ENCODE measurements at places on chromosomes 1 and 21. TPM values are rescaled to one million over a fixed set of nuclear protein-coding genes. Genes with fewer than 3 reads are reported as not detected.

The MYBPH gene
- not detected for total RNA-seq

The SLC6A17 gene
- total RNA-seq, result not detected

The AVPR1B gene
- not detected for total RNA-seq

The SERPINC1 gene
- total RNA-seq, result not detected

The LRRC53 gene
- not detected for total RNA-seq

The SH3BP5L gene
- 27.5 TPM for total RNA-seq

The S100A12 gene
- total RNA-seq, result 20.4 TPM

The FABP3 gene
- not detected for total RNA-seq

The VHLL gene
- total RNA-seq, result not detected

The EPS8L3 gene
- total RNA-seq, result not detected

The PDPN gene
- total RNA-seq, result not detected

The GPR157 gene
- 1.2 TPM for total RNA-seq

The LRRC71 gene
- total RNA-seq, result not detected

The KCNQ4 gene
- 0.14 TPM for total RNA-seq

The SERINC2 gene
- total RNA-seq, result 0.25 TPM

The SYT14 gene
- not detected for total RNA-seq

The TCHHL1 gene
- not detected for total RNA-seq

The PTCH2 gene
- 1.8 TPM for total RNA-seq

The SH2D2A gene
- 324 TPM for total RNA-seq

The ZMYND12 gene
- 0.47 TPM for total RNA-seq

- no peak overlapping the region for H3K4me3 ChIP-seq
- no peaks in the 10 kb centered on the region for H3K36me3 ChIP-seq
- no peak overlapping the region for H3K27ac ChIP-seq
Observed at GRCh38 chr1:30521261-30521865, 202.0 kb downstream of the MATN1 start.

- H3K27ac ChIP-seq, result no peak overlapping the region
- no peak overlapping the region for H3K4me3 ChIP-seq
Observed at GRCh38 chr1:48031676-48032075, 34.5 kb upstream of the TRABD2B start.

DNA sequence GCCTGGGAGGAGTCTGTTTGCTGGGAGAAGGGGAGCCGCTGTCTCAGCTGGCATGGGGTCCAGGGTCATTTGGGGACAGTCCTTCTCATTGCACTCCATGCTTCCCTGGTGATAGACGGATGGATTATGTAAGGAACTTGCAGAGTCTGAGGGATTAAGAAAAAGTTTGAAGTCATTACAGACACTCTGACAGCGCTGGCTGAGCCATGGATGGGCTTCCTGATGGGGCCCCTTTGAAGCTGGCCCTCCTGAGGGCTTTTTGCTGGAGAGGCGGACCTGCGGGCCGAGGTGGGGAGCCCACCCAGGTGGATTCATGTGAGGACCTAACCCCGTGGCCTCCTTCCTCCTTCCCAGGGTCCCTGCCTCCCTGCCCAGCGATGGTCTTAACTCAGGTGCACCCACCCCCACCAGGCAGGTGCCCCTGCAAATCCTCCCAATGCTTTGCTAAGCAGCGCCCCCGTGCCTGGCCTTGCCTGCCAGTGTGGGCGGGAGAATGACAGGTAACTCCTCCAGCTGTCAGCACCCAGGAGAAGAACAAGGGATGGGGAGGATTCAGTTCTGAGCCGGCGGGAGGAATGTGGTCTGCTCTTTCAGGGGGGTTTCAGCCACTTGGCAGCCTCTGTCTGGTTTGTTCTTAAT is 24.2 kb upstream of the C1orf174 start:
- DNase-seq, result no peak
- no peaks in the 10 kb centered on the region for H3K36me3 ChIP-seq
- H3K27me3 ChIP-seq, result no peaks in the 10 kb centered on the region
- no peak overlapping the region for H3K4me3 ChIP-seq

GRCh38 chr1:65208563-65208973 is 60.6 kb downstream of the AK4 start:
- no peak for DNase-seq
- no peak overlapping the region for H3K27ac ChIP-seq
- H3K36me3 ChIP-seq, result no peaks in the 10 kb centered on the region
- H3K4me3 ChIP-seq, result no peak overlapping the region
- no peaks in the 10 kb centered on the region for H3K27me3 ChIP-seq

GRCh38 chr1:195899762-195900352 is 708.4 kb downstream of the KCNT2 start:
- H3K4me1 ChIP-seq, result no peaks in the 10 kb centered on the region
- no peaks in the 10 kb centered on the region for H3K36me3 ChIP-seq
- no peak overlapping the region for H3K4me3 ChIP-seq
- DNase-seq, result no peak

- H3K4me3 ChIP-seq, result no peak overlapping the region
- peak; percentile 77 for DNase-seq
- H3K27ac ChIP-seq, result no peak overlapping the region
- peaks cover 28% of the 10 kb centered on the region for H3K36me3 ChIP-seq
- H3K27me3 ChIP-seq, result no peaks in the 10 kb centered on the region
Observed at GRCh38 chr1:234409328-234409727, 36.1 kb downstream of the COA6 start.

GRCh38 chr1:212544110-212544509 is 64.5 kb upstream of the ATF3 start:
- H3K27me3 ChIP-seq, result peaks cover 4% of the 10 kb centered on the region
- H3K4me3 ChIP-seq, result no peak overlapping the region
- no peaks in the 10 kb centered on the region for H3K4me1 ChIP-seq
- H3K36me3 ChIP-seq, result no peaks in the 10 kb centered on the region

DNA sequence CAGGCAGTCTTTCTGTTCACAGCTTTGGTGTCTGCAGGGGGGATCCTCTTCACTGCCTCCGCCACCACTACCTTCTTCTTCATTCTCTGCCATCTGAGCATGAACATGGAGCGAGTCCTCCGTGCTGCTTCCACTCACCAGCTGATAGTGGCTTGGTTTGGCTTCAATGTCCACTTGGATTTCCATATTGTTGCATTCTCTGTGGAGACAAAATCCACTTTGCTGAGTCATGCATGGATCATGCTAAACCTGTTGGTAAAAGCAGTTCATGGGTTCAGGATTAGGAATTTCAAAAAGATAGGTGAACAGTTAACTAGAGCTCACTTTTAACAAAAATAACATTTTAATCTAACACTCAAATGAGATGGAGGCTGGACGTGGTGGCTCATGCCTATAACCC is 27.5 kb downstream of the RNF19B start:
- H3K4me1 ChIP-seq, result peaks cover 6% of the 10 kb centered on the region
- no peak overlapping the region for H3K27ac ChIP-seq
- no peak overlapping the region for H3K4me3 ChIP-seq
- no peaks in the 10 kb centered on the region for H3K27me3 ChIP-seq
- peaks cover 56% of the 10 kb centered on the region for H3K36me3 ChIP-seq
- DNase-seq, result no peak

- no peak overlapping the region for H3K4me3 ChIP-seq
- no peaks in the 10 kb centered on the region for H3K27me3 ChIP-seq
- H3K27ac ChIP-seq, result no peak overlapping the region
- no peak for DNase-seq
- H3K36me3 ChIP-seq, result no peaks in the 10 kb centered on the region
Observed at GRCh38 chr1:238139713-238140112, 249.0 kb upstream of the ZP4 start.

- DNase-seq, result no peak
- H3K36me3 ChIP-seq, result peaks cover 2% of the 10 kb centered on the region
- no peaks in the 10 kb centered on the region for H3K27me3 ChIP-seq
- H3K4me3 ChIP-seq, result no peak overlapping the region
- H3K4me1 ChIP-seq, result no peaks in the 10 kb centered on the region
Observed at GRCh38 chr1:92188436-92189255, 29.1 kb upstream of the C1orf146 start.

- H3K27me3 ChIP-seq, result no peaks in the 10 kb centered on the region
- H3K27ac ChIP-seq, result peak overlapping the region; percentile 76
- peaks cover 23% of the 10 kb centered on the region for H3K4me1 ChIP-seq
- H3K36me3 ChIP-seq, result no peaks in the 10 kb centered on the region
- DNase-seq, result peak; percentile 48
- H3K4me3 ChIP-seq, result peak overlapping the region; percentile 78
Observed at GRCh38 chr1:204493984-204494280, 673 bp downstream of the PIK3C2B start.

GRCh38 chr1:199394856-199395255 is 632.7 kb upstream of the NR5A2 start:
- no peaks in the 10 kb centered on the region for H3K36me3 ChIP-seq
- no peak overlapping the region for H3K27ac ChIP-seq
- no peaks in the 10 kb centered on the region for H3K4me1 ChIP-seq
- no peak overlapping the region for H3K4me3 ChIP-seq

DNA sequence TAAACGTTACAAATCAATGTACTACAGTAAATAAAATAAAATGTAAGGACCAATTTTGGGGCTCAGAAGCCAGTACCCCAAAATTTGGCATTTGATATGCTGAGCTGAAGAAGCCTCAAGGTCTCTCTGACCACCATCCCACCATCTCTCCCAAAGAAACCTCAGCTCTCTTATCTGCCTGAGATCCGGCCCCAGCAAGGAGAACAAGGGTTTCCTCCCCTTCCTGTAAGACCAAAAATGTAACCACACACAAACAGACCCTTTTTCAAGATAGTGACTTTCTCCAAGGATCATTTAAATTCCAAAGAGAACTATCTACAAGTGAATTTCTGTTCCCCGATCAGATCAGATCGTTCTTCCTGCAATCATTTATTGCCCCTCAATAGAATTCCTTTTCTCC is 68.1 kb upstream of the SLC45A1 start:
- no peak overlapping the region for H3K27ac ChIP-seq
- H3K36me3 ChIP-seq, result no peaks in the 10 kb centered on the region
- no peak for DNase-seq

GRCh38 chr1:205961405-205961804 is 18.1 kb upstream of the SLC26A9 start:
- H3K4me3 ChIP-seq, result no peak overlapping the region
- H3K27me3 ChIP-seq, result peaks cover 2% of the 10 kb centered on the region
- no peaks in the 10 kb centered on the region for H3K36me3 ChIP-seq
- H3K27ac ChIP-seq, result no peak overlapping the region
- H3K4me1 ChIP-seq, result no peaks in the 10 kb centered on the region

DNA sequence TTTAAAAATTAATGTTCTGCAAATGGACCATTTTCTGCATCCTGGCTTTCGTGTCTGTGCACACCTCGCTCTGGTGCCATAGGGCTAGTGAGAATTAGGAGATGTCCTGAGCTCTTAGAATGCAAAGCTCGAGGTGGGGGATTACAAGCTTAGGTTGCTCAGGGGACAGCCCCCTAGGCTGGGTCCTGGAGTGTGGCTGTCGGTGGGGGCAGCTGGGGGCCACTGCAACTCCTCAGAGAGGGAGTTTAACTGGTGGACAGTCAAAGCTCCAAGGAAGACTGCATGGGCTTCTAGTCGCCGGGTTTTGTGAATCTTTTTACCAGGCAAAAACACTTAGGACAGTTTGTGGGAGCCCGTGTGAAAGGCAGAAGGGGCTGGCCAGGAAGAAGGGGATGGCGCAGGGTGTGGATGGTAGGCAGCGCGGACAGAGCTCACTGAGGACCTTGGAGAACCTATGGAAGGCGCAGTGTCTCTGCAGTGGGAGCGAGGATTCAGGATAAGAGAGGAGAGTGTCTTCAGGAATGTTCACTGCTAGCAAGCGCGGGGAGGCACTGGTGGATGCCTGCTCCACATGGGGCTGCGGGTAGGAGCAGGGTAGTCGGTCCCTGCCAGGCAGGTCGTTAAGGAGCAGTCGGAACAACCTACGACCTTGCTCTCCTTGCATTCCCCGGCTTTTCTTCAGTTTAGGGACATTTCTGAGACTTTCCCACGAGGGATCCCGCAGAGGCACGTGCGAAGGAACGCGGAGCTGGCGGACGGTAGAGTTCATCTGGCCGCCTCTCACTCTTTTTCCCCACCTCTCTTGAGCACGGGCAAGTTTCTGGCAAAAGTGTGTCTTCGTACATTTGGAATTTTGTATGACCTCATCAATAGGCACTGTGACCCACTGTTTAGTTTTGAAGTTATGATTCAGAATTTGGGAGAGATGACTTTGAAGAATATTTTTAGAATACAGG is 12.9 kb upstream of the KCNE1 start:
- H3K27ac ChIP-seq, result no peak overlapping the region
- H3K36me3 ChIP-seq, result no peaks in the 10 kb centered on the region
- no peaks in the 10 kb centered on the region for H3K27me3 ChIP-seq
- no peak for DNase-seq

GRCh38 chr1:84721152-84721551 is 30.9 kb upstream of the SSX2IP start:
- DNase-seq, result no peak
- H3K27ac ChIP-seq, result no peak overlapping the region
- H3K27me3 ChIP-seq, result no peaks in the 10 kb centered on the region

DNA sequence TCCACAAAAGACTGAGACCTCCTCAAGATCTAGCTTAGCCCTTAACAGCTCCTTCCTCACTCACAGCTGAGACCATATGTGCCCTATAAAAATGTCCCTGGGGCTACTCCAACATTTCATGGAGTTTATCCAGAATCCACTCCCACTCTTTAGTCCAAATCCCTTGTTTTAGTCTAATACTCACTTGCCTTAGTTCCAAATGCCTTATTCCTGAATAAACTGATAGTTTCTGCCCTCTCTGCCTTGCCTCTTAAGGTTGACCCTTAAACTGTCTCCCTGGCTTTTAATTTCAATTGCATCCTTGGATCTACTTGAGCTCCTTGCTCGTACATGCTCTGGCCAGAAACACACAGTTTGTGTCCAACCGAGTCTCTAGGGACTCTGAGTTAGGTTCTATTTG is 47.3 kb upstream of the LYPLAL1 start:
- DNase-seq, result no peak
- H3K27ac ChIP-seq, result no peak overlapping the region
- H3K36me3 ChIP-seq, result no peaks in the 10 kb centered on the region
- H3K4me1 ChIP-seq, result no peaks in the 10 kb centered on the region
- no peaks in the 10 kb centered on the region for H3K27me3 ChIP-seq

GRCh38 chr1:193416226-193417024 is 230.0 kb upstream of the B3GALT2 start:
- H3K4me3 ChIP-seq, result no peak overlapping the region
- no peaks in the 10 kb centered on the region for H3K27me3 ChIP-seq
- DNase-seq, result no peak
- H3K27ac ChIP-seq, result no peak overlapping the region
- H3K4me1 ChIP-seq, result peaks cover 4% of the 10 kb centered on the region

GRCh38 chr1:111364690-111365089 is 62.8 kb downstream of the OVGP1 start:
- H3K4me1 ChIP-seq, result no peaks in the 10 kb centered on the region
- peaks cover 7% of the 10 kb centered on the region for H3K27me3 ChIP-seq
- no peak overlapping the region for H3K27ac ChIP-seq
- no peaks in the 10 kb centered on the region for H3K36me3 ChIP-seq
- no peak for DNase-seq

GRCh38 chr1:194629011-194629410 is 1442.6 kb upstream of the B3GALT2 start:
- DNase-seq, result no peak
- no peak overlapping the region for H3K27ac ChIP-seq
- no peak overlapping the region for H3K4me3 ChIP-seq
- no peaks in the 10 kb centered on the region for H3K4me1 ChIP-seq
- H3K27me3 ChIP-seq, result no peaks in the 10 kb centered on the region
